CD4-positive, alpha-beta T cell (primary cell): ENCODE measurements at places on chromosomes 3 and 15.
A peak's percentile ranks its signal among the peaks of the same experiment; 100 is the strongest.

GRCh38 chr3:47464588-47464987, 11.2 kb downstream of the SCAP start:
- DNase-seq: no peak

DNA sequence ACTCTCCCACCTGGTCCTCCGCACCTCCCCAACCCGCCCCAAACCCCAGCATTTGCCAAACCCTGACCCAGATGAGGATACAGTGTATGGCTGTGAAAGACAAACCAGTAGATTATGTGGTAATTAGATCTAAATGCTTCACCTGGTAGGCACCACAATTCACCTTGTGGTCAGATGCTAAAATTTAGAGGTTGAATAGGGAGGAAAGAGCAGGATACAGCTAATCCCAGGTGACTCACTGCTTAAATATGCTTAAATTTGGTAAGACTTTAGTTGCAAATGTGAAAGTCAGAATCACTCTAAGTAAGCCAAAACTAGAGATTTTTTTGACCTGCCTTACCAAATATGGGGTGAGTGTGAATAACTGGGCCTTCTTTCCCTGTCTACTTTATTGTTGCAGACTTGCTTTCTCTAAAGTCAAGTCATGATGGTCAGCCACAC, 105.5 kb downstream of the MME start:
- DNase-seq: no peak

GRCh38 chr15:78873793-78874765, 1.4 kb downstream of the MORF4L1 start:
- DNase-seq: peak; percentile 17

- DNase-seq: no peak
These were observed 104.3 kb downstream of the CPN2 start for GRCh38 chr3:194246709-194247349.

DNA sequence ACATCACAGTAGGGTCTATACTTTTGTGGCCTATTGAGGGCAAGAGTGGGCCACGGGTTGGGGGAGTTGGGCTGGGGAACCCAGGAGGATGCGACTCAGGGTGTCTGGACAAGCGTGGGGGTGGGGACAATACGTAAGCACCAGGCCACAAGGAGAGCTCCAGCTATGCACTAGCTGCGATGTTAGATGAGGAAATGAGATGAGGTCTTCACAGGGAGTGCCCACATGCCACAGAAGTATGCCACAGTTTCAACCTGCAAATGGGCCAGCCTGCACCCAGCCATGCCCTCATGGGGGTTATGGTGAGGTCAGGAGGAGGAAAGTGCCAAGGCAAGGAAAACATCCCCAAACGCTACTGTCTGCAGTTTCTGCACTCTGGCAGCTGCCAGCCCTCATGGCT, 30.5 kb downstream of the CACNA2D2 start:
- no peak for DNase-seq

GRCh38 chr15:34078900-34079299, 22.8 kb downstream of the EMC7 start:
- DNase-seq: no peak

DNA sequence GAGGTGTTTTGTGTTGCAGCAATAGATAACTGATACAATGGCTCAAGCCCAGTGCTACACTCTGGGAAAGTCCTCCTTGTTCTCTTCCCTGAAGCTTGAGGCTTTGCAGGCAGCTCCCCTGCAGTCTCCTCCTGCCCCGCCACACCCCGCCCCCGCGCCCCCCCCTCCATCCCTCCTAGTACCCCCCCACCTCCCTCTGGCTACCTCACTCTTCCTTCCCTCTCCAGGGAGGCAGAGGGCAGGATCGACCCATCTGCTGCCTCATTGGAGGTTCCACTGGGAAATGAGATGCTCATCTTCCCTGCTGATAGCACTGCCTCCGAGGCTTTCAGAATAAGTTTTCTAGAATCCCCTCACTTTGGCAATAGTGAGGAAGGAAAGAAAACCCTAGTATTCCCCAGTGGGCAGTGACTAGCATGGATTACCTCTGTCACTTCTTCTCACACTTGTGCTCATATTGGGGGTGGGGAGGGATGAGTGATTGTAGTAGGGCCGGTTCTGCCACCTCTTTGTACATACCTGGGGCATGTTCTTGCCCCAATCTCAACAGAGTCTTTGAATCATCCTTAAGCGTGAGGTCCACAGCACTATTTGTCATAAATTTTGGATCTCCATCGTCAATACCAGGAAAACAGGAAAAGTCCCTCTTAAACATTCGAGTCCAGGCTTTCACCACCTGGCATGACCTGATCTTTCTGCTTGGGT, 16.3 kb upstream of the RAB7A start:
- no peak for DNase-seq

DNA sequence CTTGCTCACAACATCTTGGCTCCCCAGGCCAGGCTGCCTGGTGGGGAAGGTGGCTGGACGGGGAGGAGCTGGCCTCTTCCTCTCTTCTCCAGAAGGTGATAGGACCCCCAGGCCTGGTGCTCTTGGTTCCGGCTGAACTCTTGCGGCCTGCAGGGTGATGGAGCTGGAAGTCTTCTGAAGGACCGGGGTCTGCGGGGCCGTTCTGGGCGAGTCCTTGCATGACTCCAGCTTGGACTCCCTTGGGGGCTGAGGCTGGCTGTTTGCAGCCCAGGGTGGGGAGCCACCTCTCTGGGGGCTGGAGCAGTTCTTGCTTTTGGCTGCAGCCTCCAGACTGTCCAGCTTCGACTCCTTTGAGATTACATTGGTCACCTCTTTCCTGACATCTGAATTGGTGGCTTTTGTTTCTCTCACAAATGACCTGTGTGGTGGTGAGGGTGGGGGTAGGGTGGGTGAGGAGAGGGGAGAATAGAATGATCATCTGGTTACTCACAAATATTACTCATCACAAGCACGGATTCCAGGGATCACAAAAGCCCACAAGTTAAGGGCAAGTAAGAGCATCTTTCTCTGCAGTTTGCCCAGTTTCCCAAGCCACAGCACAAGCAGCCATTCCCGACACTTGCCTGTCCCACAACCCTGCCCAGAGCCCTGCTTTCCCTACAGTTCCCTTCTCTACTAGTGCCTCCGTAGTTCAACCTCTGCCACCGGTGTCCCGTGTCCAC, 149.1 kb upstream of the HACD2 start:
- DNase-seq: no peak

DNA sequence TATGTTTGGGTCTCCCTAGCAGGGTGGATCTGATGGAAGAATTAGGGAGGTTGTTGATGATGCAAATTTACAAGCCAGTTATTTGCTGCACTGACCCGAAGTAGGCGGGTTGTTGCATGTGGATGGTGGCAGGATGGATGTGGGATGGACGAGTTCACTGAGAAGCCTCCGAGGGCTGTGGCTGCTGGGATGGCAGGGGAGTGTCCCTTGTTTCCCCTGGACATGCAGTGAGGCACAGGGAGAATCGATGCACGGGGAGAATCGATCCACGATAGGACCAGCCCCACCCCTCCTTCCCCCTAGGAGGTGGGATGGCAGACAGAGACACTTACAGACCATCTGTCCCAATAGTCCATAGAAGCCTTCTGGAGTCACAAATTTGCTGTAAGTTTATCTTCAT, 31.0 kb upstream of the KLF13 start:
- DNase-seq: no peak

DNA sequence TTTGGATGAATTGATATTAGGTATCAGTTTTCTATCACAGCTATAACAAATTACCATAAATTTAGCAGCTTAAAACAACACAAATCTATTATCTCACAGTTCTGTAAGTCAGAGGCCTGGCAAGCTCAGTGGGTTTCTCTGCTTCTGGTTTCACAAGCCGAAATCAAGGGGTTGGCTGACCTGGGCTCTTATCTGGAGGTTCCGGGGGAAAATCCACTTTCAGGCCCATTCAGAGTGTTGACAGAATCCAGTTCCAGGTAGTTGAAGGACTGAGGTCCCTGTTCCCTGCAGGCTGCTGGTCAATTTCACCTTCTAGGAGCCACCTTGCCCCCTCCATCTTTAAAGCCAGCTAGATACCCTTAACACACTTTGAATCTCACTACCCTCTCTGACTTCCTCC, 11.1 kb upstream of the HHATL start:
- DNase-seq: no peak

DNA sequence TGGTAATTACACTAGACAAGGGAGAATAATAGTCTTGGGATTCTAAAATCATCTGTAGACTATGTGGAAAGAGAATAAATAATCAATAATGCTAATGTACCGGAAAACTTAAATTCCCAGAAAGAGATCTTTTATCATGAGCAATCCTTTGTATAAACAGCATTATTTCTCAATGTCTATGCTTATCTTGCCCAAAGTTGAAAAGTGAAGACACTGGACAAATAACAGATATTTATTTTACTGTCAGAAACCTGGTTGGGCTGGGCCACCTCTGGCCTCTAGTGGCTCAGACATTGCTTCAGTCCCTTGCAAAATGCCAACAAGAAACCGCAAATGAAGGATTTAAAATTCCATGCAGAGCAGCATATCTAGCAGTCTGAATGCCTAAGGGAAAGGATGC, 409.9 kb downstream of the FHIT start:
- no peak for DNase-seq

DNA sequence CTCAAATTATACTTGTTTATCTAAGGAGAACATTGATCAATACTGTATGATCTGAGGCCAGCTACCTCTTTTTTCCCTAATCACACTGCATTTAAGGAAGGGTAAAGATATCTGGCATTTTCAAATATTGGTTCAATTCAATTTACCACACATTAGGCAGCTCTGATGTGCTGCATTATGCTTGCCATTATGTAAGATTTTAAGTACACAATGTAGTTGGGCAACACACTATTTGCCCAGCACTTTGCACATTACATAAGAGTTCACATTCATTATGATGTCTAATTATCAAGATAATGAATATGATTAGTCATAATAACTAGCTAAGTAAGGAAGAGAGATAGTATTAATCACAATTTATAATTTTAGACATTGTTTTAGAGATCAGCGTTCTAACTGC, 196.3 kb downstream of the BCHE start:
- no peak for DNase-seq
